BJ (cell line): ENCODE measurements at places on chromosomes 6 and 20. TPM values are rescaled to one million over a fixed set of nuclear protein-coding genes. Genes with fewer than 3 reads are reported as not detected.

DNA sequence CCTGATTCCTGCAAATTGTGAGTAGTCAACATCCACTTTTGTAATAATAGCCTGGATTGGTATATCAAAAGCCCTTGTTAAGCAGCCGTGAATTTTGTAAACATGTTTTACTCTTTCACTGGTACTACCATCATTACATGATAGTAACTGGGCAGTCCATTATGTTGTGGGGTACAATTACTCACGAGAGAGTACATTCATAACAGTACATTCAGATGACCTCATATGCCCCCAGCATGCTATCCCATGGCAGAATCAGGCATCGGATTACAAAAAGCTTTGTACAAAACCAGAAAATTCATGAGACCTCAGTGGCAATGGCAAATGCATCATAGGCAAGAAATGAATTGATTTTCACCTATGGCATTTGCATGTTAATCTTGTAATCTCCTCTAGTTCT, 166.2 kb downstream of the EPM2A start:
- no peak for DNase-seq

DNA sequence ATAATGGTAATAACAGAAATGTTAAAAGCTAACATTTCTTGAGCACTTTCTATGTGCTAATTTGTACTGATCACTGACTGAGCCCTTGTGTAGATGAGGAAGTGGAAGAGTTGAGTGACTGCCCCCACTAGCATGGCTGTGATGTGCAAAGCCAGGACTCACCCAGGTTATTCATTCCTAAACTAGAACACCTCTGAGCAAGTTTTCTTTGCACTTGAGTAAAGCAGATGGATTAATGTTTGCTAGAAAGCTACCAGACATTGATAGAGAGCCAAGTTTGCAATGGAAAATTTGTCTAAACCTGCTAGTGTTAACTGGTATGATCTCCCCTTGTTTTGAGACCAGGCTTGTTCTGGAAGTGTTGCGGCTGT, 467.4 kb upstream of the PLCB4 start:
- DNase-seq: no peak

CRISP3 gene
- polyA plus RNA-seq: not detected in 2 replicates

DNA sequence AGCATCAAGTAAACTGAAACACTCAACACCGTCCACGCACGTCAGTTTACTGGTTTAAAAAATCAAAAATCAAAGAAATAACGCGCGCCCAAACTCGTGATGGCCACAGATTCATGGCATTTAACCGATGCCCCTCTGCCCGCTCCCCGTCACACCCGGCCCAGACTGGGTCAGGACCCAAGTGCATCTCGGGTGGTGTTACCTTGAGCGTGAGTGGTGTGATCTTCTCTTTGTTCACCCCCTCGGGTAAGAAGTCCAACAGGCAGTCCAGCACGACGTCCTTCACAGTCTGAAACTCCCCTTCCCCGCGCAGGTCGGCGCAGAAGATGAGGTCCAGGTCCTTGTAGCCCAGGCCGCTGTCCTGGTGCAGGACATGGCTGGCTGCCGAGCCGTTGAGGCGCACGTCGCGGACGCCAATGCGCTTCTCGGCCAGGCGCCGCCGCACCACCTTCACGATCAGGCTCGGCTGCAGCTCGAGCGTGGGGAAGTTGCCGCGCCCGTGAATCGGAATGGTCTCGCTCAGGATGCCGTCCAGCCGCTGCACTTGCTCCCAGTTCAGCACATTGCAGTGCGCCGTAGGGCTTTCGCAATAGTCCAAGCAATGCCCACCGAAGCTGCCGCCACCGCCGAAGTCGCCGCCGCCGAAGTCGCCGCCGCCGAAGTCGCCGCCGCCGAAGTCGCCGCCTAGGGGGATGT, 945 bp downstream of the TENT5A start:
- DNase-seq: no peak

DNA sequence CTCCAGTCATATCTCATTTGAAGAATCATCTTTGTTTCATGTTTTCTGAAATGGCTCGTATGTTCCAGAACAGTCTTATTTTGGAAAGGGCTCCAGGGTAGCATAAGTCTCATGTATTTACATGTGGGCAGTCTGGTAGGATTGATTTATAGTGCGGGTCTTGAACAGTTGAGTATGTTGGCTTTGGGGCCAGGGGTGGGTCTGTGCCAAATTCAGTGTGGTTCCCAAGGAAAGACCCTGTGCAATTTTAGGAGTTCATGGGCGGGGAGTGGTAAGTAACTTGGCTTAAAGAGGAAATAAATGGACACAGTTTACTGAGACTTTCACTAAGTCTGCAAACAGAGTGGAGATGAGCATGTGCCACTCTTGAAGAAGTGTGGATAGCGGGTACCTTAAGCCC, 7.7 kb downstream of the FNDC1 start:
- no peak for DNase-seq

- no peak for DNase-seq
Measured at GRCh38 chr6:18347021-18347577, 40.1 kb upstream of the RNF144B start.
